Mesenchymal stem cell (in vitro differentiated cells and primary cell): ENCODE measurements at places on chromosomes 5 and 9.

DNA sequence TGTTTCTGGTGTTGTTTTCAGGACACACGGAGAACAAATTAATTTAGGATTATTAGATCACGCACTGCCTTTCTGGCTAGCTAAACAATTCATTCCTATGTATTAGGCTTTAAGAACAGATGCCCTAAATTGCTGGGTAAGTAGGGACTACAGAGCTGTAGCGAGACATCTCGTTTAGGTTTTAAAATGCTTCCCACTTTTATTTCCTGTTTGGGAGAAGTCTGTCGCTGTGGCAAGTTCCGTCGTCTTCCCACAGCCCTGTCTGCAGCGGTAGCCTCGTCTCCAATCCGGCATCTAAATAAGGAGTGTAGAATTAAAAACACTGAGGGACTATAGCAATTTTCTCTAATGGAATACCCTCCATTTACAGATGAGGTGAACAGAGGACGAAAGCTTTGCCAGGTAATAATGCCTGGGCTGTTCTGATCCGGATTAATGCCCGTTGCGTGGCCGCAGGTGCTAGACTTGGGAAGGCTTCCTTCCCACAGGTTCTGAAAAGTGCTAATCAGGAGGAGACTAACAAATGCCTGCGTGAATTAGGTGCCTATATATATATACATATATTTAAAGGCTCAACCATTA is 1.3 kb upstream of the TRIM36 start:
- DNase-seq = peak; percentile 9

- no peak for DNase-seq
These were observed 398.8 kb downstream of the ZSWIM6 start for GRCh38 chr5:61730866-61731265.

DNA sequence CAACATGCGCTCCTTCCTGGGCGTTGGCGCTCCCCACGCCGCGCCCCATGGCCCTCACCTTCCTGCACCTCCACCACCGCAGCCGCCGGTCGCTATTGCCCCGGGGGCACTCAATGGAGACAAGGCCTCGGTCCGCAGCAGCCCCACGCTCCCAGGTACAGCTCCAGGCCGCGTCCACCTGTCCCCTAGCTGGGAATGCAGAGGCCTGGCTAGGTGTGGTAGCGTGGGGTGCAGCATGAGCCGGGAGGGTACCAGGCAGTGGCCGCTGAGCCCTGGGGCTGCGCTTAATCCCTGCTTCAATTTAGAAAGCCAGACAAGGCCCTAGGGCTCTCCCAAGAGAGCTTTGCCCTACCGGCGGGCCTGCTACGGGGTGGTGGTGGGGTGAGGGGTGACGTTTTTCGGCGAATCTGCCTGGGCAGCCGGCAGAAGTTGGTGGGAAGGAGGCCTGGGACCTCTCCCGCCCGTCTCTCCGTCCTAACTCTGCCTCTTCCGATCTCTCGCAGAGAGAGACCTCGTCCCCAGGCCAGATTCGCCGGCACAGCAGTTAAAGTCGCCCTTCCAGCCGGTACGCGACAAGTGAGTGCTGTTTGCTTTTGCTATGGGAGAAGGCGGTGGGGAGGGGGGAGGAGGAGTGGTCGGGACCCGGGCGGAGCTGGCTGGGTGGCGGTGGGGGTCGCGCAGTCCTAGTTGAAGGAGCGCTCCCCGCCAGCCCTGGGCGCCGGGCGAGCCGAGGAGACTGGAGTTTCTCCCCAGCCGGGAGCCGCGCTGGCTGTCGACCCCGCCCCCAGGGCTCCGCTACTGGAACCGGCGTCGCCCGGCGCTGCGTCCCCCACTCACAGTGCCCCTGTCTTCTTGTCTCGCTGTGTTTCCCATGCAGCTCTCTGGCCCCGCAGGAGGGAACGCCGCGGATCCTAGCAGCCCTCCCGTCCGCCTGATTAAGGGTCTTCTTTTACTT is 4.8 kb downstream of the IRX1 start:
- DNase-seq = no peak

DNA sequence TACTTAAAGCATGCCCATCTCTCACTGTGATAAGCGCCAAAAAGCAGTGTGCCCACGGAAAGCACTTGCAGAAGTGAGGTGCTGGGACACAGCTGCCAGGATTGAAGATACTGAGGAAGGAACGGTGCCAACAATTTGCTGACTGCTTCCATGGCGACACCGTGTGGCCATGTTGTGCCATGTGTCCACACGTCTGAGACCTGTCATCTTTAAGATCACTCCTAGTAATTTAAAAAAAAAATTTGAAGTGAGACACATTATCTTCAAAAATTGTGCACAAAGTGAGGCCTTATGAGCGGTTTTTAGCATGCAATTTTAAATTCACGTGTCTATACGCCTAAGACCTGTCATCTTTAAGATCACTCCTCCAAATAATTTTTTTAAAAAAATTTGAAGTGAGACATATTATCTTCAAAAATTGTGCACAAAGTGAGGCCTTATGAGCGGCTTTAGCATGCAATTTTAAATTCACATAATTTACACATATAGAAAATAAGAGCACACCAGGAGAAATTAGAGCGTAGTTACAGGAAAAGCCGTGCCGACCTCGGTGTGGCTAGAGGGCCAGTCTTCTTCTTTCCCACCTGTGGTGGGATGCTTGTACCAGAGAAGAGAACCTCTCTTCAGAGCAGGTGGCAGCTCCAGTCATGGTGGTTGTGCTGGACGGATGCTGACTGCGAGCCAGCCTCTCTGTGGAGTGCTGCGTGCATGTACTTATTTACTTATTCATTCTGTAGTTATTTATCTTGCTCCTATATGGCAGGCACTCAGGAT is 21.4 kb upstream of the FLT4 start:
- DNase-seq = peak; percentile 19

GRCh38 chr9:125360601-125361000 is 99.0 kb downstream of the GAPVD1 start:
- no peak for DNase-seq

DNA sequence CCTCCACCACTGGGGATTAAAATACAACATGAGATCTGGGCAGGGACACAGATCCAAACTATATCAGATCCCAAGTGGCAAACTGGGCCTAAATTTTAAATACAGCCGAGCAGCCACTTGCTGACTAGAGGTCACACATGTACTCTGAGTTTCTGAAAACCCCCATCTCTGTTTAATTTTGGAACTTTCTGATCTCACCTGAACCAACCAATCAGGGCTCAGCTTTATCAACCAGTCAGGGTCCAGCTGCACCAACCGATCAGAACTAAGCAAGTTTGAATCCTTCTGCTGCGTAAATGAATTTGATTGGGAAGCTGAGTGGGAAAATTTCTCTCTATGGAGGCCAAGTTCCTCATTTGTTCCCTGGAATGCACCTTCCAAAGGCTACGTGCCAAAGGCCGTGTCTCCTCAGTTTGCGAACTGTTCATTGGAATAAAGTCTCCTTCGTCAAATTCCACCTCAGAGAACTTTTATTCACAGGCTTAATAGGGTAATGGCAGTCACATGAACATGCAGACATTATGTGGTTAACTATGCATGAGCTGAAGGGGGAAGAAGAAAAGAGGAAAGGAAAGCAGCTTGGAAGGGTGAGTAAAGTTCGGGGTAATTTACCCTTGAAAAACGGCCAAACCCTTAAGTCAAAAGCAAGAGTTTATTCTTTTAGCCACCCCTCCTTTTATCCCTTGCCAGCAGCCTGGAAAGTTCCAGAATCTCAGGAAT is 3.7 kb downstream of the CD180 start:
- no peak for DNase-seq

- no peak for DNase-seq
These were observed 72.5 kb downstream of the EPB41L4A start for GRCh38 chr5:112346411-112347044.

DNA sequence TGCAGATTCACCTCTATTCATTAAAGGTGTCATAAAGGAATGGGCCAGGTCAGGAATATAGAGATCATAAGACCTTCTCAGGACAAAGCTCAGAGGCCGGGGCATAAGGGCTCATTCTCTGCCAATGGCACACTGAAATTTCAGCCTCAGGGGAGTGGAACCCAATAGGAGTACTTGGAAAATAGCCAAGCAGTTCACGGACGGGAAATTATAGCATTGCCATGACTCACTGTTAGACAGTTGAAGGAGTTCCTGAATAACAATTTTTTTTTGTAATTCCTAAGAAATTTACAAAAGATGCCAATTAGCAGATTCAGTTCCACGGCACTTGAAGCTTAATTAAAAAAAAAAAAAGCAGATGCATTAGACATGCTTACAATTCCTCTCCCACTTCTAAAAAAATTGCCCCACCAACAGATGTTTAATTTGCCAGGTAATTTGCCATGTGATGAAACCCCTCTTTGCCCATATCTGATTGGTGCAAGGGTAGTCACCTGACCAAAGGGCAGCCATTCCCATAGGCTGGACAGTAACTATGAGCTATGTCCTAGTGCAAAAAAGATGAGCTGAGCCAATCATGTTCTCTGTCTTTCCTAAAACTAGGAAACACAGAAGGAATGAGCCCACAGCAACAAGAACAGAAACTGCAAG is 58.6 kb downstream of the PTCD2 start:
- peak; percentile 63 for DNase-seq

- peak; percentile 77 for DNase-seq
These were observed 196.2 kb downstream of the AOPEP start for GRCh38 chr9:94922691-94923107.

DNA sequence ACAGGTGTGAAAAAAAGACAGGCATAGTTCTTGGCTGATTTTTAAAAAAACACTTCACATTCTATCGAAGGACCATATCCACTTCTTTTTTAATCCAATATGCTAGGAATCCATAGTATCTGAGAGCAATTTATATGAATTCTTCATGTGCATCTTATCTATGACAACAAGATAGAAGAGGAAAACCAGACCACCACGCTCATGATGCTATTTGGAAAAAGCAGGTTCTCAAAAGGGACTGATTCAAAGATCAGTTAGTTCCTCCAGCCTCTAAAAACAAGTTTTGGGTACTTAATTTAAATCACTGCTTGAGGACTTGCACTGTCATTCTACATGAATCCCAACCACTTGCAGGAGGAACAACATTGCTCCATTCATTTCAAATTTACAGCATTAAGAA is 6.3 kb downstream of the MEF2C start:
- no peak for DNase-seq

DNA sequence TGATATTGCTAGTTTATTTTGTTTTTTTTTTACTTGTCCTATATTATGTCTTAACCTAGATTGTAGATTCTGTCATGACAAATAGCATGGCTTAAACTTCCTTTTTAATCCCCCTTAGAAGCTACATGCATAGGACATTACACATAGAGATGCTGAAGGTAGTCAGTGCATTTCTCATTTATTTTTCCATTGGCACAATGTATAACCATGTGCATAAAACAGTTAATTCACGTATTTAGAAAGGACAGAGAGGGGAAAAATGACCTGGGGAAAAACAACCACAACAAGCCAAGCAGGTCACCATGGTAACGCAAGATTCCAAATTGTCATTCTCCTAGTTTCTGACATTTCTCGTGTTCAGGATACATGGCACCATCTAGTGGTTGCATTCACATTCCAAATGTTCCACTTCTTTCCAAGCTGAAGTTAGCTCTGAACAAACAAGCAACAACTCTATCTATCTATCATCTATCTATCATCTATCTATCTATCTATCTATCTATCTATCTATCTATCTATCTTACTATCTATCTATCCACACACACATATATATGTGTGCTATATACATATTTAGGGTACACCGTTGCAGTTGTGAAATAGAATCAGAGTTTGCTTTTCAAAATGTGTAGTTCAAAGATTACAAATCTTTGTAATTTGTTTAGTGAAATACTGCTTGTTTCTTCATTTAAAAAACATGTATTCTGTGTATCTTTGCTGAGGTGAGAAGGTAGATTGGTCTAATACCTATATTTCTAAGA is 487.2 kb upstream of the ST8SIA4 start:
- peak; percentile 67 for DNase-seq

- DNase-seq = no peak
These were observed 1748.2 kb downstream of the EFNA5 start for GRCh38 chr5:105922574-105922973.

DNA sequence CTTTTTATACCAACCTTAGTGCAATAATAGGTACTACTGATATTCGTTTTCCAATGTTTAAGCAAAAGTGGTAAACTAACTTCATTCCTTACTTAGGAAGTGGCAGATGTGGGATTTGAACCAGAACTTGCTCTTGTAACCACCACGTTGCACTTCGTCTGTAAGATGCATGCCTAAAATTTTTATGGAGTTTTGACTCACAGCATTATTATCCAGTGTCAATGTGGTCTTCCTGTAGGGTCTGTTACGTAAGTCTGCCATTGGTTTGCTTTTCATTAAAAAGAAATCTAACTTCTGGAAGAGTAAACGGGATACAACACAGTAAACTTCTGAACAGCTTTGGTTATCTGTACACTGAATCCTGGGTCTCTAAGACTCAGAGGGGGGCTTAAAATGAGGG is 521.0 kb upstream of the WWC1 start:
- peak; percentile 10 for DNase-seq

- DNase-seq = peak; percentile 38
These were observed 33.3 kb downstream of the PARP8 start for GRCh38 chr5:50699737-50700136.
